GM23338 (cell line): ENCODE measurements at places on chromosomes 2 and 18. TPM values are rescaled to one million over a fixed set of nuclear protein-coding genes. Genes with fewer than 3 reads are reported as not detected.

The FASTKD1 gene
- polyA plus RNA-seq: 53.3 and 65.5 TPM in 2 replicates

GRCh38 chr18:74064510-74064909, 83.1 kb downstream of the FBXO15 start:
- no peak for DNase-seq

DNA sequence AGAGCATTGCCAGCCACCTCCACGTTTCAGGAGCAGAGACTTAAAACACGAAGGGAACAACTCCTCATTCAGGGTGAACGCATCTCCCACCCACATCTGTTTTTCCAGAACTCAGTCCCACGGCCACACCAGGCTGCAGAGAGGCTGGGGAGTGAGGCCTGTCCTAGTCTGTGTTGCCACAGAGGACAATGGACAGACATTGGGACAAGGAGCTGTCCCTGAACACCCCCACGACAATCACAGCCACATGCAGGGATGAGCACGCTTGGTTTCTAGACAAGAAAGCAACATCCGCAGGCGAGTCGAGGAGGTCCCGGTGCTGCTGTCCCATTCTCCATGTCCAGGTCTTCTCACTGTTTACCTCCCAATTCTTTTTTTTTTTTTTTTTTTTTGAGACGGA, 167.4 kb downstream of the EIPR1 start:
- no peak for DNase-seq

DNA sequence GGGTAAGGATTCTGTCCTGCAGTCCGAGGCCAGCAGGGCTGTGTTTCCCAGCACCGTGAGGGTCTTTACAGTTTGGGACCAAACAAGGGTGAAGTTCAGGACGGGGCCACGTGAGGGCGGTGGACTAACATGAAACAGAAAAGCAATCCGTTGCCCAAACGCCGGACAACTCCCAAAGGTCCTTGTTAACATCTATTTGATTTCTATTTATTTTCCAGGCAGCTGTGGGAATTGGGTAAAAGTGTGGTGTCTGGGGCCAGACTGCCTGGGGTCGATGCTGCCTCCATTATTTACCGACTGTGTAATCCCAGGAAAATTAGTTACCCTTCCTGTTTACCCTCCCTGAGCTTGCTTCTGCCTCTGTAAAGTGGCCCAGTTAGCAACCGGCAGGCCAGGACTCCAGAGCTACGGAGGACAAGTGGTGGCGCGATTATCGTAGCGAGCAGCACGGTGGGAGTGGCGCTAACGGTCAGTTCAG, 66.3 kb upstream of the TCF7L1 start:
- peak; percentile 98 for DNase-seq

- no peak for DNase-seq
Measured at GRCh38 chr2:235095569-235095968, 143.8 kb downstream of the SH3BP4 start.

The SH3RF3 gene
- polyA plus RNA-seq: 0.11 and 0.16 TPM in 2 replicates
